CD4-positive, alpha-beta T cell treated with Interleukin-2 at 100 ng/mL for 4 hours (primary cell): ENCODE measurements at places on chromosomes 11 and 22.

- peak; percentile 27 for DNase-seq
Measured at GRCh38 chr11:102733232-102733875, 8.6 kb upstream of the MMP8 start.

- DNase-seq = no peak
Measured at GRCh38 chr11:81888391-81888790, 845.3 kb downstream of the FAM181B start.

DNA sequence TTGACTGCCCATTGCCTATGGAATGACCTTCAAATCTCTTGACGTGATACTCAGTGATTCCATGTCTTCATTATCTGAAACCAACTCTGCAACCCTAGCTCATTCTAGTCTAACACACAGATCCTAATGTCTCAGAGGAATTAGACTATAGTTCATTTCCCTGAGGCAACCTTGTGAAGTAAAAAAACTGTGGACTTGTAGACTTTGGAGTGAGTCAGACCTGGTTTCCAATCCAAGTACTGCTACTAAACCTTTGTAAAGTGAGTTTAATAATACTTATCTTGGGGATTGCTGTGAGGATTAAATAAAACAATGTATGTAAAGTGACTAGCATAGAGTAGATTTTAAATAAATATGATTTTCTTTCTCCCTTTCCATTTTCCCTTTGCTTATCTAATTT, 226.1 kb downstream of the BLID start:
- DNase-seq = no peak

DNA sequence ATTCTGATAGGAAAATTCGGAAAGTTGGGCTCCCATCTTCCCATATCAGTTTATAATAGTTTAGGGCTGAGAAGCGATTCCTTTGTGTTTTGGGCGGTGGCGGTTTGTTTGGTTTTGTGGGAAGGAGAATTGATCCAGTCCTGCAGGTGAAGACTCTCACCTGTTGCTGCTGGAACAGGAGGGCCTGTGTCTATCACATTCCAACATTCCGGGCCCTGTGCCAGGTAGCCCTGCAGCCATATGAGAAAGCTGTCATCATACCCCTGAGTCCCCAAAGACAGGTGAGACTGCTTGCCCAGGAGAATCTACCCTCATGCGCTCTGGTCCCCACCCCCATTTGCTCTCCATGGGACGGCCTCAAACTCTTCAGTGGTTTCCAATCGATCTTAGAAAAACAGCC, 62.1 kb downstream of the TRAF6 start:
- DNase-seq = no peak

- DNase-seq = peak; percentile 55
Measured at GRCh38 chr11:123063826-123064657, 2.1 kb upstream of the HSPA8 start.

- no peak for DNase-seq
Measured at GRCh38 chr11:1082728-1083620, 8.3 kb downstream of the MUC2 start.

DNA sequence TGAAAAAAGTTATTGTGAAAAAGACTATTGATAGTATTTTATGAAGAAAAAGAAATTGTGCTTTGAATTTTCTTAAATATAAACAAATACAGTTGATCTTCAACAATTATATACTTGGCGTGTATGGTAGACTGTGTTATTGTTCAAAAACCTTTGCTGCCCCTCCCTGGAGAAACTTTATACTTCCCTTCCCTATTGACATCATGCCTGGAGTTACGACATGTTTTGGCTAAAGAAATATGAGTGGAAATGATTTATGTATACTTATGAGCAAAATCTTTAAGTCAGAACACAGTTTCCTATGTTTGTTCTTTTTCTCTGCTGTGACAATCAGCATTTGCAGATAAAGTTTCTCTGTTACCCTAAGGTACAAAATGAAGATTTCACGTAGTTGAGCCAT, 243.8 kb downstream of the TMEM135 start:
- no peak for DNase-seq

DNA sequence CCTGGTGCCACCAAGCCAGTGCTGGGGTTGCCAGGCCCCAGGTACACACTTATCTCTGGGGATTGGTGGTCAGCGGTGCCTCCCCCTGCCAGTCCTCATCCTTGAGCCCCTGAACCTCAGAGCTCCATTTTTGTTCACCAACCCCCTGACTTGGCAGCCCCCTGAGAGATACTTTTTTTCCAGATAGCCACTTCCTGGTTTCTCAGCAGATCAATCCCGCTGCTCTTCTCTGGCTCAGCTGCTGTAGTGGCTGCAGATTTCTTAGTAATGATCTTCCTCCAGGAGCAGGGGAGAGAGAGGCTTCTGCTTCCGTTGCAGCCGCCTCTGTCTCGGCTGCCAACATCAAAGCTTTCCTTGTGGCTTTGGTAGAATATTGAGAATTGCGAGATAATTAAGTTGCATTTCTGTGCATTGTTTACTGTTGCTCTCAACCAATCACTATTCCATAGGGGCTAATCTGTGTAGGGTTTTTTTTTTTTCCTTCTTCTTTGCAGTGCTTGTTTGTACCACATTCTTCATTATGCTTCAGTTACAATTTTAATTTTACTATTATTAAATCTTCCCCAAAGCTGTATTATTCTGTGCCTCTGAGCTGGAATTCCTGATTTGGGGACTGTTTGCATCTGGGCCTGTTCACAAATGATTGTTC, 92.1 kb downstream of the PKNOX2 start:
- DNase-seq = no peak

- DNase-seq = no peak
Measured at GRCh38 chr22:39348909-39349505, 784 bp upstream of the SYNGR1 start.

DNA sequence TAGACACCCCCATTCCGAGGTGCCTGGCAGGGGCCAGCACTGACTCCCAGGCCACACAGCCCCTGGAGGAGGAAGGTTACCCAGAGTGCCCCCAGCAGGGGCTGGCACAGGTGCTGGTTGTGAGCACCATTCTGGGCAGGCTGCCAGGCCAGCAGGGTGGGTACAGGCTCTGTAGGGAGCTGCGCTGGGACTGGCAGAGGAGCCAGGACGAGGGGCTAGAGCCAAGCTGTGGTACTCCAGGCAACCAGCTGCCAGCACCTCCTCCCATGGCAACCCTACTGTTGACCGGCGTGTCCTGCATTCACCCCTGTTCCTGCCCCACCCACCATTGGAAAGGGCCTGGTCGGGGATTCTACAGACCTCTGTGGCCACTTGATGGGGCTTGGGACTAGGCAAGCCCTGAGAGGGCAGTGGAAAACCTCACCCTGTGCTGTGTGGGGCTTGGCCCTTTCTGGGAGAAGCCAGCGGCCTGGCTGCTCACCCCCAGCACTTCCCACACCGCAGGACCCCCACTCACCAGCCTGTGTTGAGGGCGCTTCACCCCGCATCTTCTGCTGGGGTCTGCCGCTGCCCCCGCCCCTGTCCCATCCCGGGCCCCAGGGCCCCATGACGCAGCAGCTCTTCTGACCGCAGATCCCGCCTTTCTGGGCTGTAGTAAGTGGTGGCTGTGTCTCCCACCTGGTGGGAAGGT, 1.9 kb downstream of the CLDN5 start:
- DNase-seq = no peak

GRCh38 chr11:128021349-128022006, 565.9 kb downstream of the ETS1 start:
- DNase-seq = no peak

DNA sequence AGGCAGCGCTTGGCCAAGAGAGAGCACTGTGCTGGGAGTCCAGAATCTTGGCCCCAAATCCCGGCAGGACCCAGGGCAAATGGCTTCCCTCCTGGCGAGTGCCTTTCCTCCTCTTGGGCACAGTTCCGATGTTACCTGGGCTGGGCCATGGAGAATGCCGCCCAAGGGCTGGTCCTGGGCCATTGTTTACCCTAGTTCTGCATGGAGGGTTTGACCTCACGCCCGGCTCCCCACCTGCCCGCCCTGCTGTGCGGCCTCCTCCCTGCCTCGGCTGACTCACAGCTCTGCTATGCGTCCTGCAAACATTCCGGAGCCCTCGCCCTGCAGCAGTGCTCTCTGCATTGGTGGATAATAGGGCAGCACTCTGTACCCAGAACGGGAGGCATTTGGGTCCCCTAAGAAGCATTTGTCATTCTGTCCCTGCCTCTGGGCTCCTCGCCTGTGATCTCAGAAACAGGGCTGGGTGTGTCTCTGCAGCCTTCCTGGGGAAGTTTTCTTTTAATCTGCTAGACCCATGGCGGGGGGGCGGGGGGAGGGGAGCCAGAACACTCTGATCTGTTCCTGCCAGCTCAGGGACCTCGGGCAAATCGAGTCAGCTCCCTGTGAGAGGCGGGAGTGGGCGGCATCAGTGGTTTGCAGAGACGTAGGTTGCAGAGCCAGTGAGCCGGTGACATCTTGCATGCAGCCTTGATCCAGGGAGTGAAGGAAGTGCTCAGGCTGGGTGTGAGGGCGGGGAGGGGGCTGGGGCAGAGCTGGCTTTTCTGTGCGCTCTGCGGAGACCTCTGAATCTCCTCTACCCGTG, 32.9 kb upstream of the SMIM38 start:
- peak; percentile 61 for DNase-seq

DNA sequence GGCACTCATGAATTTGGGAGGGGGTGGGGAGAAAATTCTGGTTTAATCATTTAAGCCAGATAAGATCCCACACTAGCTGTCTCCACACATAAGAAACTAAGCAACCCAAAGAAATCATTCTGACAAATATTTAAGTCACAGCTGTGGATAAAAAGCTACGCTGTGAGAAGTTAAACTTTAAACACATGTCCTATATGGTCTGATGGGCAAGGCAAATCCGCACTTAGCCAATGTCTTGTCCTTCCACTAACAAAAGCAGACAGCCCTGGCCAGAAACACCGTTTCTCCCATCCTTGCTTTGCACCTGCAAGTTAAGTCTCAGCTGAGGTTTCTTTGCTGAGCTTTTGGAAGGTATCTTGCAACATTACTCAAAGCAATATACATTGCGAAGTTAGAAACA, 68.0 kb downstream of the ETS1 start:
- peak; percentile 47 for DNase-seq

- DNase-seq = no peak
Measured at GRCh38 chr22:45450921-45451651, 37.6 kb downstream of the RIBC2 start.

GRCh38 chr11:46649180-46649738, 31.9 kb downstream of the ATG13 start:
- DNase-seq = no peak

GRCh38 chr11:19988598-19988997, 171.7 kb downstream of the DBX1 start:
- no peak for DNase-seq

DNA sequence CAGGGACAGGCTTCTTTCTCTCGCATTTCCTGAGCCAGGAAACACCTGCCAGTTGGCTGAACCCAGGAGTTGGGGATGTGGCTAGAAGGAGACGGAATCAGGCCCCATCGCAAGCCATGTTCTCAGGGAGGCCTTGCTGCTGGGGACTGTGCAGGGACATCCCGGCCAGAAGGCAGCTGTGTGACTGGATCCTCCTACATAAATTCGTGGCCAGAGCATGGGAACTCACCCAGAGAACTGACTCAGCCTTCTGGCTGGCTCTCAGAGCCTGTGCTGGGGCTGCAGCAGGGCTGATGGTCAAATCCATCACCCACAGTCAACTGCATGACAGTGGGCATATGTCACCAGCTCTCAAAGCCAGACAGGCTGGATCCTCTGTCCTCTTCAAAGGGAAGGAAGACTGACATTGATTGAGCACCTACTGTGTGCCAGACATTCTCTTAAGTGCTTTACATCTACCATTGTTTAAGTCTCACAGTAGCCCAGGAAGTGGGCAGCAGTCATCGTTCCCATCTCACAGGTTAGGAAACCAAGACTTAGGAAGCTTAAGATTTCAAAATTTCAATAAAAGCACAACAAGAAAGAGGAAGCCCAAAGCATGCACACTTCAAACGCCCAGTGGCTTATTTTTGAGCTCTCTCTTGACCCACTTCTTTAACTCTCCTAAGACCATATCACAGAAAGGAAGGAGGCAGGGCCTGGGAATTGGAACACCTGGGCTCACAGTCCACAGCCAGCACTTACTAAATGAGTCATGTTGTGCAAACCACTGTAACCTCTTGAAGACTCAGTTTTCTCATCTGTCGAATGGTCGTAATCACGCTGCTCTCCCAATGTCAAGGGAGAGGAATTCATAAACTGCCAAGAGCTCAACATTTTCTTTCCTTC, 30.9 kb upstream of the CACNG2 start:
- DNase-seq = no peak

GRCh38 chr11:9787260-9787659, 123.4 kb downstream of the SWAP70 start:
- DNase-seq = no peak

- no peak for DNase-seq
Measured at GRCh38 chr22:49717322-49717919, 110.3 kb downstream of the BRD1 start.

- DNase-seq = peak; percentile 74
Measured at GRCh38 chr22:26589845-26590736, at the start of gene TPST2. Gene TPST2 (minus strand): TSS chr22:26590132. CDS start chr22:26541630, 48,502 bp downstream.

DNA sequence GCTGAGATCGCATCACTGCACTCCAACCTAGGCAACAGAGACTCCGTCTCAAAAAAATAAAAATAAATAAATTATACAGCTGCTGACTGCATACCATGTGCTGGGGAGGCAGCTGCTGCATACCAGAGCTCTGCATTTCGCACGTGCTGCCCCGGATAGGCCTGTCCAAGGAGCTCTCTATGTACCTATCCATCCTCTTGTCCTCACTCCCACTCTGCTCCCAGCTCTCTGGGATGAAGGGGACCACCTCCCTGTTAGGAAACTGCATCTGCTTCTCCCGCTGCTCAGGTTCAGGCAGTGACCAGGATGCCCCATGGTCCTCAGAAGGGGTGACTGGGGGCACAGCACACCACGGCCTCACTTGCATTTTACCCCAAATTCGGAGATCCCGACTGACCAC, 302.3 kb downstream of the BRD1 start:
- no peak for DNase-seq

GRCh38 chr22:32661296-32661695, 140.2 kb upstream of the TIMP3 start:
- no peak for DNase-seq

DNA sequence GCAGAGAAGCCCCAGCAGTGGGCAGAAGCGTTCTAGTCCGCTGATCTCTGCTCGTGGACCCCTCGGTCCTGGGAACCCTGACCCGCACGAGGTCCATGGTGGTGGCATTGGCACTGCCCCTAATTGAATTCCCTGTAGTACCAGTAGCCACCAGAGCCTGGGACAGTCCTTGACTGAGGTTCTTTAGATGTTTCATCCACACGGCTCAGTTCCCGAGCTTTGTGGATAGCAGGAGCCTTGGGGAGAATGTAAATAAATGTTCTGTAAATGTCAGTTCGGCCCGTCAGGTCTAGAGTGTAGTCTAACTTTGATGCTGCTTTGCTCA, 39.4 kb upstream of the SEPTIN5 start:
- DNase-seq = no peak

DNA sequence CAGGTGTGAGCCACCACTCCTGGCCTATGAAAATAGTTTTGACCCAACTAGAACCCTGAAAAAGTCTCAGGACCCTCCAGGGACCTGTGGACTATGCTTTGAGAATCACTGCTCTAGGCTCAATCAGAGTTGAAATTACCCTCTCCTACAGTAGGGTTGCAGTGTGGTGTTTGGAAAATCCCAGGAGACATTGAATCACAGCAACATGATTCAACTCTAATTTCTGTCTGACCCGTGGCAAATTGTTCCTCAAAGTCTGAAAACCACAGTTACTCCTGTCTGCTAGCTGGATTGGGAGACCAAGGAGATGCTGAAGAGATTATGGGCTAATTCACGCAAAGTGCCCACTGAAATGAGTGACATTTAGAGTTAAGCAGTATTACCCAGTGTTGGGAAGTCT, 5.4 kb upstream of the MTMR3 start:
- DNase-seq = no peak
